Retina (tissue), 1 donor: ENCODE measurements at places on chromosomes 6 and 20.
A peak's percentile ranks its signal among the peaks of the same experiment; 100 is the strongest.

- no peak for DNase-seq
These were observed 38.8 kb downstream of the LYRM2 start for GRCh38 chr6:89599727-89600126.

GRCh38 chr20:11053310-11053709 is 379.5 kb upstream of the JAG1 start:
- DNase-seq, result no peak

DNA sequence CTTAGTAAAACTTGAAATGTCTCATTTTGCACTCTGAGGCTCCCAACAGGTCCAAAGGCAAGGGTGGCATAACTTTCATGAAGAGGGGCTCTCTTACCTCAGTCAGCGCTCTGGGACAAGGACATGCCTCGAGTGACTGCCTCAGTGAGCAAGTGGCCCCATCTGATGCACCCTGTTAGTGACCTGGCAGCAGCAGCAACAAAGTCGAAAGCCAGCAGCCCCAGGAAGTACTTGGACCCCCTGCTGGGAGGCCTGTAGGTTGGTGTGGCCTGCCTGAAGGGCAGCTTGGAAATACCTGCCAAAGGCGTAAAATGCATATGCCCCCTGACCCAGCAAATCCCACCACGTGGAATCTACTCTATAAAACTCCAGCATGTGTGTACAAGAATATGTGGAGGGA is 13.2 kb downstream of the MAP1LC3A start:
- DNase-seq, result no peak

GRCh38 chr6:140059947-140060346 is 685.5 kb upstream of the CITED2 start:
- DNase-seq, result no peak

GRCh38 chr20:35967979-35968640 is at the start of gene CNBD2:
TSS of gene CNBD2 (plus strand) at chr20:35968590. CDS start at chr20:35968763, 173 bp downstream.
- DNase-seq, result no peak

- DNase-seq, result no peak
These were observed 105.7 kb upstream of the QKI start for GRCh38 chr6:163308629-163309440.

DNA sequence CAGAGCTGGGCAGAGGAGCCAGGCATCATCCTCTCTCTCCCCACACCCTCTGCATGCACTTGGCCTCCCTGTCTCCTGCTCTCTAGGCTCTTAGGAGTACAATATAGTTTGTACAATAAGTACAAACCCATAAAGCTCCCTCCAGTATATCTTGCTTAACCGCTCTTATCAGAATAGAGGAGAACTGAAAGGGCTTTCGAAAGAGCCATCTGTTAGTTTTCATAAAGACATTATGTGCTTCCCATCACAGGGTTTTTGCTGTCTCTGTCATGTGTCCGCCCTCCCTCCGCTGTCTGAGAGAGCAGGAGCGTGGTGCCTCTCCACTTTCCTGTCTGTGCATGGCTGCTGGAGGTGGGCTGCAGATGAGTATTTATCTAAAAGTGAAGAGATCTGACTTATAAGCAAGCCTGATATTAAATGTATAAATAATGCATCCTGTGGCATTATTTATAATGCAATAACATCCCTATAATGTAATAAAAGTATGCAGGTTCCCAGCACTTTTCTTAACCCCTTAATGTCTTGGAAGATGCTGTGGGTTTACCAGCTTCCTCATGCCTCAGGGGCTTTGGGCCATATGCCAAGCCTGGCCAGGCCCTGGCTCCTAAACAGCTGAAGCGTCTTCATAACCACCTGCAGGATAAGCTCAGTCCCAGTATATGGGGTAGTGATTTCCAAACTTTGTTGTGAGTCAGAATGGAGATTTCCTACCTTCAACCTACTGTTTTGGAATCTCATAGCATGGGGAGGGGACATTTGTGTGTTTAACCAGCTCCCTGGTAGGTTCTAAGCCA is 297.1 kb downstream of the DHX35 start:
- DNase-seq, result no peak

DNA sequence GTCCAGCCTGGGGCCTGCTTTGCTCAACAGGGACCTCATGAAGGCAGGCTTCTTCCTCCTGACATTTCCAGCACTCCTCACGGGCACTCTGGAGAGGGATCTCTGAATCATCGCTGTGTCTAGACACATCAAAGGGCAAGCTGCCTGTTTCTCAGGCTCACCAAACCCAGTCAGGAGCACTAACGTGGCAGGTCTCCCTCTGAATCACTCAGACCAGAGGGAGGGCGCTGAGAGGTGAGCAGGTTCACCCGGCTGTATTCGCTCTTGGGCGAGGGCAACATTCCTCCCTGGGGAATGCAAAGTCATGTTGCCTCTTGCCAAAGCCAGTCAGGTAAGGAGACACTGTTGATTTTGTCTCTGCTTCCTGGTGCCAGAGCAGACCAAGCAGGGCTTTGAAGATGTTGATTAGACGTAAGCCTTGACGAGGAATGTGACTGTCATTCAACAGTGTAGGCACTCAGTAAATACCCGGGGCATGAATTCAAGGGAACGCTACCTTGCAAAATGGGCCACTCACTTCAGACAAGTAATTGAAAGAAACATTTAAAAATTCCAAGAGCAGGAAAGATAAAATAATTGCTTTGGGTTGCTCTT is 50.1 kb downstream of the CYP24A1 start:
- DNase-seq, result no peak

DNA sequence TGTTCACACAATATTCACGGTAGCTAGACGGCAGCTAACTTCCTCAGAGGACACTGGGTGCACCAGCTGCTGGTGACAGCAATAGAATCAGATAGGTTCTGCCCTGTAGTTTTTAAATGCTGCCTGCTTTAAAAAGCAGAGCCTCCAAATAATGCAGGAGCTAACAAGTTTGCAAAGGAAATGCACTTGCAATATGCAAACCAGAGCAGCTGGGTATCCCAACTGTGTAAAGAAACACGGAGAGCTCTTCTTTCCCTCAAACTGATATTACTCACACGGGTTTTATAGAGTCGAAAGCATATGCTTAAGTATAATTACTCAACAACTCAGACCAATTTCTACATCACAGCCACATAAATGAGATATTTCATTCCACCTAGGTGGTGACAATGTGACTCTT is 432.7 kb downstream of the TFAP2A start:
- no peak for DNase-seq

- DNase-seq, result no peak
These were observed 308.2 kb upstream of the THEMIS start for GRCh38 chr6:128208851-128209580.

- DNase-seq, result peak; percentile 38
These were observed 302.8 kb downstream of the THBS2 start for GRCh38 chr6:168950858-168951214.

DNA sequence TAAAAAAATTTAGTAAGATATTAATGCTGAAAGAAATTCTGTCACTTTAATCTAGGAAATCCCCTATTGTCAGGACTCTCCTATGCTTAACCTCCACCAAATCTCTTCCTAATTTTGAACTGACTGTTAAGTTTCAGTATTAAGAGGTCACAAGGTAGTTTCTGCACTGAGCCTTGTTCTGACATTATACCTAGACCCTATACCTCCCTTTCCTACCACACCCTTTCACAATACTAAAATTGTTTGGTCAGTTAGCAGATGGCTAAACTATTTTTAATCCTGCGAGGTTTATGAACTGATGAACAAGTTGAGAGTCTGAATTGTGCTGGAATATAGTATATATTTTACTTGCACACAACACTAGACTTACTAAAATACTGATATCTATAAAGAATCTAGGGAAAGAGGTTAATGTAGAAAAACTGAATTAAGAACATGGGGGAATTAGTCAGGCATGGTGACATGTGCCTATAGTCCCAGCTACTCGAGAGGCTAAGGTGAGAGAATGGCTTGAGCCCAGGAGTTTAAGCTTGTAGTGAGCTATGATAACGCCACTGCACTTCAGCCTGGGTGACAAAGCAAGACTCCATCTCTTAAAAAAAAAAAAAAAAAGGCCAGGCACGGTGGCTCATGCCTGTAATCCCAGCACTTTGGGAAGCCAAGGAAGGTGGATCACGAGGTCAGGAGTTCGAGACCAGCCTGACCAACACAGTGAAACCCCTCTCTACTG is 51.5 kb downstream of the HBS1L start:
- no peak for DNase-seq

DNA sequence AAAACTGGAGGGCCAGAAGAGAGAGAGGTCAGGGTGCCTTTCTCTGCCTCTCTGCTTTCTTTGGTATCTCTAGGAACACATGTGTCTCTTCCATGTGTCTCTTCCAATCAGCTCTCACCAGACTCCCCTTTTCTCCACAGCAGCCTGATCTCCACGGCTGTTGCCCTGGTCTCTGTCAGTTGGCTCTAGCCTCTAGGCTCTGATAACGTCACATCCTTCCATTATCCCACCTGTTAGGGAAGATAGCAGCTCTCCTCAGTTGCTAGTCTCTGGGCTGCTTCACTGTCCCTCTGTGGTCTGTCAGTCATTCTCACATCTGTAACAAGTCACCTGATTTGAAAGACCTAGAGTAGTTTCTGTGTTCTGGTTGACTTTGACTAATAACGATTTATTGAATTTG is 80.2 kb downstream of the PLCB4 start:
- no peak for DNase-seq

- no peak for DNase-seq
These were observed 1184.4 kb upstream of the ADGRB3 start for GRCh38 chr6:67450641-67451040.

GRCh38 chr6:72617721-72618120 is 4.1 kb upstream of the KCNQ5 start:
- DNase-seq, result no peak

GRCh38 chr6:149052350-149053106 is 265.0 kb upstream of the TAB2 start:
- DNase-seq, result no peak

- no peak for DNase-seq
These were observed 69.8 kb downstream of the CDC40 start for GRCh38 chr6:110250058-110250457.

DNA sequence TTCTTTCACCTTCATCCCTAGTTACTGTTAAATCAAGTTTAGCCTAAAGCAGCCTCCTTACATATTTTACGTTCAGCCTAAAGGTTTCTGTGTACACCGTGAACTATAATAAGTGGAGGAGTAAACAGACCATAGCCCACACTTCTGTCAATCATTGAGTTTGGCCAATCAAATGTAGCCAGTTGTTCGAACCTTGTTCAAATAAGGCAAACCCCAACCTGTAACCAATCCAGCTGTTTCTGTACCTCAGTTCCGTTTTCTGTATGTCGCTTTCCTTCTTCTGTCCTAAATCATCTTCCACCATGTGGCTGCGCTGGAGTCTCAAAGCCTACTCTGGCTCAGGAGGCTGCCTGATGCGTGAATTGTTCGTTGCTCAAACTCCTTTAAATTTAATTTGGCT is 1.8 kb upstream of the FBXO30 start:
- no peak for DNase-seq

GRCh38 chr20:23230766-23231385 is 119.7 kb upstream of the NXT1 start:
- no peak for DNase-seq

DNA sequence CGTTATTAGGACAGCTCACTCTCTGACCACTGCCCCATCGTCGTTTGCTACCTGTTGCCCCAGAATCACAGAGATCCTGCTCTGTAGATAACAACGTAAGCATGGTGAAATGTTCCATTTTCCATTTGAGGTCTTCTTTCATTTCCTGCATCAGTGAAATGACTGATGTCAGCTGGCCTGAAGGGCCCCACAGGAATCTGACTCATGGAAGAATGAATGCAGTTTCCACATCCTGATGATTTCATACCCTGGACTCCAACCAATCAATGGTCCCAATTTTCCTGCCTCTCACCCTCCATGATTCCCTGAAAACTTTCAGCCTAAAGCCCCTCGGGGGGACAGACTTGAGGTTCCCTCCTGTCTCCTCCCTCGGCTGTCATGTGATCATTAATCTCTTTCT is 394.4 kb upstream of the CDH4 start:
- no peak for DNase-seq

DNA sequence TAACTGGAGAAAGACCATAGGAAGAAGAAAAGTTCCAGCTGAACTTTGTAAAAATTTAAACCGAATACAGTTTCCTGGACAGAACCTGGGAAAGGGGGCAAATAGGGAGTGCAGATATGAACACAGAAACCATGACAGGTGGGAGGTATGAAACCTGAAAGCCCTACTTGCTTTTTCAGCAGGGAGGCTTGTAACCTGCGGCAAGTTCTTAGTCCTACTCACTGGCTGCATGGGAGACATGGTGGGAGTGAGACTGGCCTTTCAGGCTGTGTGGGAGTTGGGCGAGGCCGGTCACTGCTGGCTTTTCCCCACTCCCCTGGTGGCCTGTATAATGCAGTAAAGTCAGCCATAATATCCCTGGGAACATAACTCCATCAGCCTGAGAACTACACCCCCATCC is 54.2 kb downstream of the ROS1 start:
- no peak for DNase-seq

DNA sequence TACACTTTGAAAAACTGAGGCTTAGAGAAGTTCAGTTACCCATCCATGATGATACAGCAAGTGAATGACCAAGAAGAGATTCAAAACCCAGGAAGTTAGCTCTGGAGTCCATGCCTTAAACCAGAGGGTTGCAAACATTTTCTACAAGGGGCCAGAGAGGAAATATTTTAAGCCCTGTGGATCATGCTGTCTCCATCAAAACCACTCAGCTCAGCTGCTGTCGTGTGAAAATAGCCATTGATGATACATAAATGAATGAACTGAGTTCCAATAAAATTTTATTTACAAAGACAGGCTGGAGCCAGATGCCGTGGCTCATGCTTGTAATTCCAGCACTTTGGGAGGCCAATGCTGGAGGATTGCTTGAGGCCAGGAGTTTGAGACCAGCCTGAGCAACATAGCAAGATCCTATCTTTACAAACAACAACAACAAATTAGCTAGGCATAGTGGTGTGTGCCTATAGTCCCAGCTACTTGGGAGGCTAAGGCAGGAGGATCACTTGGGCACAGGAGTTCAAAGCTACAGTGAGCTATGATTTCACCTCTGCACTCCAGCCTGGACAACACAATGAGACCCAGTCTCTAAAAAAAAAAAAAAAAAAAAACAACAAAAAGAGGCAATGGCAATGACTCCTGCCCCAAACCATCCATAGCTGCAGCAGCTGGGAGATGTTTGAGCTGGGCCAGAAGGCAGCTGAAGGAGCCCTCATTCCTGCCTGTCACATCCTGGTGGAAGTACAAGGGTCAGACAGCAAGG is 44.1 kb upstream of the RIN2 start:
- DNase-seq, result no peak

GRCh38 chr6:64439274-64439673 is 803.7 kb downstream of the PHF3 start:
- no peak for DNase-seq

GRCh38 chr6:124765280-124765679 is 197.0 kb upstream of the RNF217 start:
- no peak for DNase-seq

GRCh38 chr6:40426346-40427066 is 160.7 kb downstream of the LRFN2 start:
- DNase-seq, result no peak

- DNase-seq, result no peak
These were observed 3.1 kb downstream of the COL12A1 start for GRCh38 chr6:75202676-75203131.

- no peak for DNase-seq
These were observed 37.1 kb downstream of the BEND6 start for GRCh38 chr6:56992036-56992435.

GRCh38 chr6:139161169-139161568 is 26.3 kb downstream of the HECA start:
- no peak for DNase-seq

GRCh38 chr6:143164565-143165105 is 103.9 kb downstream of the AIG1 start:
- no peak for DNase-seq

GRCh38 chr6:110285306-110286060 is 72.7 kb downstream of the METTL24 start:
- DNase-seq, result no peak

- peak; percentile 33 for DNase-seq
These were observed 52.8 kb upstream of the MPC1 start for GRCh38 chr6:166435574-166435973.
